ENCODE measurements at places on chromosomes 6 and 20.

- H3K4me3 ChIP-seq: no peak overlapping the region
- no peaks in the 10 kb centered on the region for H3K36me3 ChIP-seq
- H3K27me3 ChIP-seq: peaks cover 36% of the 10 kb centered on the region
- DNase-seq: no peak
- peaks cover 18% of the 10 kb centered on the region for H3K4me1 ChIP-seq
Observed at GRCh38 chr20:40959325-40960092, 69.1 kb upstream of the TOP1 start.

GRCh38 chr20:10216146-10216791 is 2.4 kb upstream of the SNAP25 start:
- H3K27ac ChIP-seq: no peak overlapping the region
- DNase-seq: no peak
- H3K36me3 ChIP-seq: peaks cover 7% of the 10 kb centered on the region
- H3K4me3 ChIP-seq: no peak overlapping the region

- H3K4me1 ChIP-seq: peaks cover 8% of the 10 kb centered on the region
- H3K27me3 ChIP-seq: peaks cover 19% of the 10 kb centered on the region
- peak overlapping the region; percentile 95 for H3K27ac ChIP-seq
Observed at GRCh38 chr20:63101781-63102720, 95.3 kb upstream of the BHLHE23 start.

DNA sequence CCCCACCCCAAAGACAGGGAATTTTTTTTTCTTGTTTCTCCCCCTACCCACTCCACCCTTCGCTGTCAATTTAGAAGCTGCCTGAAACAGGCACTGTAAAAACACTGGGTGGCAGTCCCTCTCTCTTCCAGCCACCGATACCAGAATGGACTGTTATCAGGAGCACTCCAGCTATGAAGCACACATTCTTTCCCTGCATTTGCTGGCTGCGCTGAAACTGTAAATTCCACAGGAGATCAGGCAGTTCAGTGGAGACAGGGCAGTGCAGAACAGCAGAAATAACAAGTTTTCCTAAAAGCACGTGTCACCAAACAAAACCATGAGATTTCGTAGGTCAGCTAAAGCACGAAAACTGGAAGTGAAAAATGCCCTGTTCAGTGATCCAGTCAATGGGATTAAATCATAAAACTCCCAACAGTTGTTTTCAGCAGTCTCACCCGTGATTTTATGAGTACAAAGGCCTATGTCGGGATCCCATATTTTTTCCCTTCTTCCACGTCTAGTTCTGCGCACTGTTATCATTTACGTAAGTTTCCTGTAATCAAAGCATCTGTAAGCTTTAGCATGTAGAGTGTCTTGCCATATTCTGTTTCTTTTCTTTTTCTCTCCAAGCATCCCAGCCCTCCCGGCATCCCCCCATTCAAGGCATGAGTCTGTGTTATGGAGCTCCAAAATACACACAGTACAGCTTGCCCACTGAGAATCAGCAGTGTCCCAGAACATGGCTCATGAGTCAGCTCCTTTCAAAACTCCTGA is 359.9 kb upstream of the EPHA7 start:
- H3K36me3 ChIP-seq: no peaks in the 10 kb centered on the region
- H3K27ac ChIP-seq: no peak overlapping the region
- H3K4me1 ChIP-seq: no peaks in the 10 kb centered on the region

DNA sequence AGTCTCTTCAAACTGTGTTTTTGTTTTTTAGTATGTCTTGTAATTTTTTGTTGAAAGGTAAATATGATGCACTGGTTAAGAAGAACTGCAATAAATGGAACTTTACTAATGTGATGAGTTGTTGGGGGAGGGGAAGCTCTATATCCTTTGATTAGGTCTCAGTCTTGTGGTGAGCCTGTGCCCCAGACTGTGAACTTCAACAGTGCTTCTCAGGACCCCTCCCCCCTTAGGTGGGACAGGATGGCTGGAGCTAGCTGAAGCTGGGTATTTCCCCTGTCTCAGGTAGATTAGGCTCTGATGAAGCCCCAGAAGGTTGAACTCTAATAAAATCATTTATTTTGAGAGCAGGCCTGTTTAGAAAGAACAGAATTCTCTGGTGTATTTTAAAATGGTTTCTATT is 31.4 kb upstream of the TASP1 start:
- no peak overlapping the region for H3K4me3 ChIP-seq
- no peak for DNase-seq
- no peaks in the 10 kb centered on the region for H3K4me1 ChIP-seq
- H3K27me3 ChIP-seq: peaks cover 16% of the 10 kb centered on the region
- H3K27ac ChIP-seq: no peak overlapping the region
- no peaks in the 10 kb centered on the region for H3K36me3 ChIP-seq

- peaks cover 3% of the 10 kb centered on the region for H3K27me3 ChIP-seq
- DNase-seq: no peak
- H3K27ac ChIP-seq: no peak overlapping the region
Observed at GRCh38 chr20:38136421-38137245, 28.4 kb downstream of the TGM2 start.

DNA sequence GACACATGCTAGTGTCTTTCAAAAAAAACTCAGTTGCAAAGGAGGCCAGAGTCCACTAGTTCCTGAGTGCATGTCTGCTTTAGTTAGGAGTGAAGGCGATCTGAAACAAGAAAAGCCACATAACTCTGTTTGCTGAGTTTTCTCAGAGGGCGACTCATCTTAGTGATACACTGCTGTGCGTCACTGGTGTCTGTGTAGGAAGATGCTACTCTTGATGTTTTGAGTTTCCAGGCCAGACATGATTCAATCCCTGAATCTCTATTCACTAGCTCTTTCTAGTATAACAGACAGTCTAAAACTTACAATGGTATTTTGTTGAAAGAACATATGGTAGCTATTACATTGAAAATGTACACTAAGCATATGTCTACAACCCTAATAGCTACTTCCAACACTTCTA is 60.9 kb downstream of the GFRAL start:
- H3K27me3 ChIP-seq: no peaks in the 10 kb centered on the region
- no peak overlapping the region for H3K27ac ChIP-seq
- no peaks in the 10 kb centered on the region for H3K4me1 ChIP-seq
- H3K36me3 ChIP-seq: no peaks in the 10 kb centered on the region

- H3K27me3 ChIP-seq: no peaks in the 10 kb centered on the region
- H3K27ac ChIP-seq: no peak overlapping the region
- H3K4me3 ChIP-seq: no peak overlapping the region
- no peaks in the 10 kb centered on the region for H3K36me3 ChIP-seq
- no peak for DNase-seq
- no peaks in the 10 kb centered on the region for H3K4me1 ChIP-seq
Observed at GRCh38 chr6:75946146-75946831, 126.2 kb downstream of the IMPG1 start.

DNA sequence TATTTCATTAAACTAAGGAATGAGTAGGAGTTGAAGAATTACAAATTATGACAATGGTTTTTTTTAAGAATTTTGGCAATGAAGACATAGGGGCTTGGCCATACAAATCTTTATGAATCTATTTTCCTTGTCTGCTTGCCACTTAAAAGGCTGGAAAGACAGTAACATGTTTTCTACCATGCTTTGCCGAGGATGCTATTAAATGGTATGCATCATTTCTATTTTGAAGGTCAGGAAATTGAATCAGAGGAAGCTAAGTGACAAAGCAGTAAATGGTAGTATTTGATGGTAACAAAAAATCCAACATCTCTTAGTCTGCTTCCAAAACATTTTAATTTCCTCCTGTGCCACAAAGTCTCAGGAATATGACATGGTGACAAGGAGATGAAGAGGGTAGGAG is 287.2 kb downstream of the RFPL4B start:
- H3K27ac ChIP-seq: no peak overlapping the region
- no peak overlapping the region for H3K4me3 ChIP-seq
- no peaks in the 10 kb centered on the region for H3K4me1 ChIP-seq
- H3K27me3 ChIP-seq: peaks cover 6% of the 10 kb centered on the region

- H3K36me3 ChIP-seq: peaks cover 29% of the 10 kb centered on the region
- no peak overlapping the region for H3K4me3 ChIP-seq
- H3K27ac ChIP-seq: no peak overlapping the region
- no peak for DNase-seq
Observed at GRCh38 chr6:29619578-29620160, 13.3 kb downstream of the GABBR1 start.

DNA sequence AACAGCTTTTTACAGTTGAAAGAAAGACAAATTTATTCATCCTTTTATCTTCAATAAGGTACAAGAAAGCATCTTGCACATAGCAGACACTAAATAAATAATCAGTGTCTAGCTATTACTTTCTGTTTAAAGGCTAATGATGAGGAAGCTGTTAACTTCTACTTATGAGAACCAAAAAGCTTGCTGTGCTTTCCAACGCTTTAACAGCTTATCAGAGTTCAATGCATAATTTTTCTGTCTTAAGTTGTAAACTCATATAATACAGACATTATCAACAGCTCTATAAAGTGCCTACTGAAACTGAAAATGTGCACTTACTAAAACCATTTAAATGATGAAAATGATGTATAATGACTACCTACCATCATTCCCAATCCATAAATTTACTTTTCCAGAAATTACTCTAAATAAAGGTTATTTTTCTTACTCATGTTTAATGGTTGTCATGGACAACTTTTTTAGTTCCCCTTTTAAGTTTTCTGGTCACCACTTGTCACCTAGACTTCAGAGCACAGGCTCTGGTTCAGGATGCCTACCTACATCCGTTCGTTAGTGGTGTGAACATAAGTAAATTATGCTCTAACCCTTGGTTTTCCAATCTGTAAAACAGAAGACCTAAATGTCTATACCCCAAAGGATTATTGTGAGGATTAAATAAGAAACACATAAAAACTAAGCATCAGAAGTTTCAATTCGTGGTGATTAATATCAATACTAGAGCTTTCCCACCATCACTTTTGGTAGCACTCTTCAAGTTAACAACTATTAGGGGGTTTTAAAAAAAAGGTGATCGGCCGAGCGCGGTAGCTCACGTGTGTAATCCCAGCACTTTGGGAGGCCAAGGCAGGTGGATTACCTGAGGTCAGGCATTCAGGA is 8.0 kb downstream of the PNISR start:
- H3K4me3 ChIP-seq: peak overlapping the region; percentile 41
- peak overlapping the region; percentile 84 for H3K27ac ChIP-seq
- H3K36me3 ChIP-seq: peaks cover 16% of the 10 kb centered on the region
- no peaks in the 10 kb centered on the region for H3K27me3 ChIP-seq
- no peak for DNase-seq
- peaks cover 18% of the 10 kb centered on the region for H3K4me1 ChIP-seq

DNA sequence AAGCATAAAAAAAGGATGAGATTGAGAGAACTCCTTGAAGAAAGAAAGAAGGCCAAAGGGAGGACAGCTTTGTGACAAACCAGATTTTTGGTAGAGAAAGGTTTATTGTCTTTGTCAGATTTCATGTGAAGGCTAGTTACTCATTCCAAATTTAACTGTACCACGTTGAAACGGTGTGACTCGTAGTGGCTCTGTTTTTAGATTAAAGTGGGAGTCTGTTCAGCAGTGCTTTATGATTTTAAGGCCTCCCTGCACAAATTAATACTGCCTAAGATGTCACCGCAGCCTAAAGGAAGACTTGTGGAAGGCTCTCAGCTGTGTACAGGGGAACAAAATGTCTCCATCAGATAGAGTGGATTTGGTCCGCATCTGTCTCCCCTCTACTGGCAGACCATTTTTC is 35.9 kb downstream of the CDC40 start:
- no peak overlapping the region for H3K27ac ChIP-seq
- no peak for DNase-seq
- H3K4me1 ChIP-seq: peaks cover 24% of the 10 kb centered on the region
- no peak overlapping the region for H3K4me3 ChIP-seq

DNA sequence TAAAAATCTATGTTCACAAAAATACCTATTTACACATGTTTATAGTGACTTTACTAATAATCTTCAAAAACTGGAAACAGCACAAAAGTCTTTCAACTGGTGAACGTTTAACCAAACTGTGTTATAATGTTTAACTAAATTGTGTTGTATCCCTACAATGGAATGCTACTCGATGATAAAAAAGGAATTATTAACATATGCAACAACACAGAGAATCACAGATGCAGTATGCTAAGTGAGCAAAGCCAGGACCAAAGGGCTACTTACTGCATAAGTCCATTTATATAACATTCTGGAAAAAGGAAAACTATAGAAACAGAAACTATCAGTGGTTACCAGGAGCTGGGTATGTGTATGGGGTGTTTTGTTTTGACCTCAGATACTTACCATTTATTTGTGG is 602.2 kb upstream of the BTBD3 start:
- H3K36me3 ChIP-seq: no peaks in the 10 kb centered on the region
- no peak for DNase-seq
- H3K27ac ChIP-seq: no peak overlapping the region

GRCh38 chr20:31607640-31608250 is 2.7 kb downstream of the ID1 start:
- H3K36me3 ChIP-seq: no peaks in the 10 kb centered on the region
- DNase-seq: no peak
- H3K27me3 ChIP-seq: peaks cover 63% of the 10 kb centered on the region

DNA sequence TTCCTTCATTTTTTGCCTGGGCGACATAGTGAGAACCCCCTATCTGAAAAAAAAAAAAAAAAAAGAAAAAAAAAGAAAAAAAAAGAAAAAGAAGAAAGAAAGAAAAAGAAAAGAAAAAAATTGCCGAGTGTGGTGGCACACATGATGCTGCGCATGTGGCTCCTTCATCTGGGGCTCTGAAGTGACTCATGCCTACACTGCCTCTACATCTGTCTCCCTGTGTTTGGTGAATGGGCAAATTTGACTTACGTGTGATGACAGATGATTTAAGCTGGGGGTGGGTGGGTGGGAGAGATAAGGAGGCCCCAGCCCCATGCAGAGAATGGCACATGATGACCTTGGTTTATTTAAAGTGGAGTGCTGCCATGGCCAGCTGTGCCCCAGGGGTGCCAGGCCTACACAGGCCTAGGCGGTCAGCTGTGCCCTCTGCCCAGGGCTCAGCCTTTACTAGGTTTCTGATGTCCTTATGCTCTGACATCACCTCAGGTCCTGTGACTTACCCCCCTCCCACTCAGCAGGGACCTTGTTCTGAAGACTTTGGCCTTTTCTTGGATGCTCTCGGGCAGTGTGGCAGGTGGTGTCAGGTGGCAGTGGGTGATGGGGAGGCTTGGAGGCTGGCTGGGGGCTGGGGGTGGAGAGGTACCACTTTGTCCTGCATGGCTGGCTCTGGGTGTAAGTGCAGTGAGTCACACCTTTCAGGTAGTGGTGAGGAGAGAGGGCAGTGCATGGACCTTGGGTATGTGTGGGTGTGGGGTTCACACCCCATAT is 41.1 kb downstream of the VEGFA start:
- no peaks in the 10 kb centered on the region for H3K36me3 ChIP-seq
- no peaks in the 10 kb centered on the region for H3K27me3 ChIP-seq
- H3K4me3 ChIP-seq: no peak overlapping the region
- H3K4me1 ChIP-seq: peaks cover 15% of the 10 kb centered on the region
- peak overlapping the region; percentile 20 for H3K27ac ChIP-seq

GRCh38 chr20:25006431-25007167 is 14.0 kb upstream of the APMAP start:
- no peak overlapping the region for H3K27ac ChIP-seq
- no peaks in the 10 kb centered on the region for H3K27me3 ChIP-seq
- no peak for DNase-seq
- no peaks in the 10 kb centered on the region for H3K4me1 ChIP-seq
- peaks cover 48% of the 10 kb centered on the region for H3K36me3 ChIP-seq
- no peak overlapping the region for H3K4me3 ChIP-seq

GRCh38 chr6:137894779-137895385 is 27.8 kb downstream of the TNFAIP3 start:
- H3K4me1 ChIP-seq: peaks cover 6% of the 10 kb centered on the region
- DNase-seq: no peak
- no peak overlapping the region for H3K27ac ChIP-seq
- no peaks in the 10 kb centered on the region for H3K27me3 ChIP-seq
